Brain (organoid and tissue), 16 donors: ENCODE measurements at places on chromosomes 16 and 17.

DNA sequence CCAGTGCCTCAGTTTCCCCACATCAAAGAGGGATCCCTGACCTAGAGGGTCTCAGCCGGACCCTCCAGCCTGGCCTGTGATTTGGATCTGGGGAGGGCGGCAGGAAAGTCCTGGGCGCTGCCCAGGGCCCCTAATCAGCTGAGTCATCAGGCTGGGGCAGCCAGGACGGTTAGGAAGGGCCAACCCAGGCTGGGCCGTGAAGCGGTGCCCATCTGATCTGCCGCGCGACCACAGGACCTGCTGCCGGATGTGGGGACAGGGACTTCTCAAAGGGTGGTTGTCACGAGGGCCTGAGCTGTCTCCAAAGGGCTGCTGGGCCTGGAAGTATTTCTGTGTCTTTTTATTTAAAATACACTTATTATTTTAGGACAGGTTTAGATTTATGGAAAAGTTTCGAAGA lies 4.4 kb downstream of the TPSAB1 start:
- no peak for DNase-seq

- no peak for DNase-seq
These were observed 36.4 kb downstream of the SLC7A5 start for GRCh38 chr16:87832741-87833502.

GRCh38 chr16:87123356-87124001 lies 193.7 kb downstream of the C16orf95 start:
- no peak for DNase-seq

DNA sequence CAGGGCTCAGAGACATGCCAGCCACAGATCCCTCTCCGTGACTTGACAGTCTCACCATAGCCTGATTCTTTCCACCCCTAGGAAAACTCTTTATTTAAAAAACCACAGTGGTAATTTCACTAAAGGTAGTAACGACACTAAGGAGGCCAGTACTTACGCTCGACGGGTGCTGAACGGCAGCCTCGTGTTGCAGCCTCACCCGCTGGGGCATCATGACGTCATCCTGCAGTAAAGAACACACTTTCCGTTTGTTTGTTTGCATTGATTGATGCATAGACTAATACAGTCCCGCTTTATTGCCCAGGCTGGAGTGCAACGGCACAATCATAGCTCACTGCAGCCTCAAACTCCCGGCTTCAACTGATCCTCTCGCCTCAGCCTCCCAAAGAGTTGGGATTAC lies 65.1 kb upstream of the METRNL start:
- DNase-seq, result no peak

DNA sequence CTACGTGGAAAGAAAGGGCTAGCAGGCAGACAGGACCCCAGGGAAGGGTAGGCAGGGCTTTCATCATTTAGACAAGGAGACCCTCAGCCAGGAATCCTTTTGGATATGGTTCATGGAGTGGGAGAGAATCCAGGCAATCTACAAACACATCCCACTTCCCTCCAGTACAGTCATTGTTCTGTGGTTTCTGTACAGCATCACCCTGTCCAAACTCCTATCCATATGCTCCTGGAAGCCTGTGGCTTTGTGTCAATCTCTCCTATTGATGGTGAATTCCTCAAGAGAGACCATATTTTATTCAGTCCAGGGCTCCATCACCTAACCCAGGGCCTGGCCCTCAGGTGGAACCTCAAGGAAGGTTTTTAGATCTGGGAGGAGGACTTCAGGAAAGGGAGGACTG lies 99.2 kb downstream of the SPACA3 start:
- DNase-seq, result no peak
